ENCODE measurements at places on chromosomes 4 and X. TPM values are rescaled to one million over a fixed set of nuclear protein-coding genes. Genes with fewer than 3 reads are reported as not detected.
A peak's percentile ranks its signal among the peaks of the same experiment; 100 is the strongest.

Gene RBM46
- 0.75 TPM for polyA plus RNA-seq

Gene GPR82
- polyA plus RNA-seq: 0.11 TPM

Gene CXXC4
- 19.3 TPM for polyA plus RNA-seq

Gene RASGEF1B
- polyA plus RNA-seq: 3.7 TPM

Gene HERC5
- polyA plus RNA-seq: 1.1 TPM

Gene XAGE2
- polyA plus RNA-seq: not detected

- no peak for DNase-seq
Observed at GRCh38 chr4:85302756-85303155, 172.2 kb upstream of the ARHGAP24 start.

DNA sequence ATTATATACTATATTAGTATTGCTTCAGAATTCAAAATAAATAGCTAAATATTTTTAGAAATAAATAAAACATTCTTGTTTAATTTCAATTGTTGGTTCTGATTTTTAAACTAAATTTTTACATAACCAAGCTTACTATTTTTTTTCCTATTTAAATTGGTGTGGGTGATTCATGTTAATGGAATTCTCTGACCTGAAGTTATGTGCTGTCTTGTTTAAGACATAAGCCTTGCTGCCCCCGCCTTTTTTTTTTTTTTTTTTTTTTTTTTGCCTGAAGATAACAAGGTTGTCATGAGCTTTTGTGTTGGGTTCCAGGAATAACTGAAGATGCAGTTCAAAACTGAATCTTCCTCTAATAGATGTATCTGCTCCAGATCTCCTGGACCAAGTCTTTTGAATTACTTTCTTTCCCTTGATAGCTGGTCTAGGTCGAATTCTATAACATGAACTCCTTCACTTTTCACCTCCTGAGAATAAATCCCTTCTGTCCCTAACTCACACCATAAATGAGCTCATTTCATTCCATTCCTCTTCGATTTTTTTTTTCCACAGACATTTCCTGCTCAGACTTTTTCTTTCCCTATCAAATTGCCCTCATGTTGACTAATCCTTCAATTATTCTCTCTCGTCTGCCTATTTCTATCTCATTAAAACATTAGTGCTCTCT lies 261.5 kb upstream of the FTHL17 start:
- peak; percentile 79 for DNase-seq

DNA sequence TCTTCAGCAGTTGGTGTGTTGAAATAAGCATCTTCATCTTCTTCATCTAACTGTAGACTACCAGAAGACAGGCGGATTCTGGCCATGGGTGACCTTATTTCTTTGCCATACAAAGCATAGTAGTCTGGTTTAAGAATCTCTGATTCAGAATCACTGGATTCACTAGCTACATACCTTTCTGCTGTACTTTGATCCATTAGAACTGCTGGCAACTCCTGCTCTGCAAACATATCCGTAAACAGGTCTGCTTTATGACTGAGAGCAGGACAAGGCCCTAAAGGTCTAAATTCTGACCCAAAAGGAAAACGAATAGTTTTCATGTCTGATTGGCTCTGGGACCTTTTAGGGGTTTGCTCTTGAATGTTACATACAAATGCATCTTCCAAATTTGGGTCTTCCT lies 49.9 kb downstream of the FRMD7 start:
- DNase-seq: no peak

GRCh38 chrX:148542481-148543255 lies 42.3 kb downstream of the AFF2 start:
- DNase-seq: no peak

DNA sequence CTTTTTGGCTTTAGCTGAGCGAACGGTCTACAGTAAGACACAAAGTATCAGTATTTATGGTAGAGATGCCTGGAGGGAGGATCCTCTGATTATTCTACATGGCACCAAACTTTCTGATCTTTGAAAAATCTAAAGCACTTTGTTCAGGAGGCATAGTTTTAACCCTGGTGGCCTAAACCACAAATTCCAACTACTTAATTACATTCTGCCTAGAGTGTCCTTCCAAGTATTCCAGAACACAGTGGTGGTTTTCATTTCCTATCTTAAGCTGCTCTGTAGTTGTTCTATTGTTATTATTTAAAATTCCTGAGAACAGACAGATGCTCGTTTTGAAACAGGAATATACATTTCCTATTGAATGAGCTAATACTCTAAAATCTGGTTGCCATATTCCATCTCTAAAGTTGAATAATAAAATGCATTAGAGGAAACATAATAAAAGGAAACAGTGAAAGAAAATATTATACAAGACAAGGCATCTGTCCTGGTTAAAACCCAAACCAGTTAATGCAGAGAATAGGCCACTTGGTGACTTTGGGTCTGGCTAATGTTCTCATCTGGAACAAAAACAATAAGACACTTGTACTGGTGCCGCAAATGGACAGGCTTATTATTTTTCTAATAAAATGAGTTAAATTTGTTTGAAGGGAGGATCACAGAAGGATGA lies 657.4 kb downstream of the SPRY1 start:
- DNase-seq: no peak

DNA sequence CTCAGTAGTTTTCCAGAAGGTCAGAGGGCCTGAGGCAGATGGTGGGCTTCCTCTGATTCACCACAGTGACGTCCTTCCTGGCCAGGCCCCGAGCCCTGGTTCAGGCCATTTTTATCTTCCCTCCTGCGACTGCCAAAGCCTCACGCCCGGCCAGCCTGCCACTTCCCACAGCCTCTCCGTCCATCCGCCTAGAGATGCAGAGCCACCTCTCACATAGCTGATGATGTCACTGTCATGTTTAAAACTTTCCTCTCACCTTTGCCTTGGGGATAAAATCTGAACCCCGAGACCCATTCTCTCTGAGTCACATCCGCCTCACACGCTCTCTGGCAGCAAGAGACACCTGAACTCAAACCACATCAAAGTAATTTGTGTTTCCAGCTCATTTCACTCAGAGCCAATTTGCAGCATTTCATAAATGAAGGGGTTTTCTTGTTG lies 175.3 kb downstream of the QDPR start:
- DNase-seq: no peak

GRCh38 chr4:153748378-153748777 lies 11.4 kb downstream of the RNF175 start:
- DNase-seq: peak; percentile 80

DNA sequence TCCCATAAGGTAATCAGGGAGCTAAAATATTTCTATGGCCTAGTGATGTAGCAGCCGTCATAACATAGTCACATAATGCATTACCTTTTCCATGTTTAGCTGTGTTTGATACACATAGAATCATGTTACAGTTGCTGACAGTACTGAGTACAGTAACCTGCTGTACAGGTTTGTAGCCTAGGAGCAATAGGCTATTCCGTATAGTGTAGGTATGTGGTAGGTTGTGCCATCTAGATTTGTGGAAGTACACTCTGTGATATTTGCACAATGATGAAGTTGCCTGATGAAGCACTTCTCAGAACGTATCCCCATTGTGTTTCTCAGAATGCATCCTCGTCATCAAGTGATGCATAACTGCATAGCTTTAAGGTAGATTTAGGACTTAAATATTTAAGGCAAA lies 495.6 kb upstream of the ZFP42 start:
- DNase-seq: no peak

- no peak for DNase-seq
Observed at GRCh38 chr4:8707045-8707781, 114.6 kb downstream of the CPZ start.

DNA sequence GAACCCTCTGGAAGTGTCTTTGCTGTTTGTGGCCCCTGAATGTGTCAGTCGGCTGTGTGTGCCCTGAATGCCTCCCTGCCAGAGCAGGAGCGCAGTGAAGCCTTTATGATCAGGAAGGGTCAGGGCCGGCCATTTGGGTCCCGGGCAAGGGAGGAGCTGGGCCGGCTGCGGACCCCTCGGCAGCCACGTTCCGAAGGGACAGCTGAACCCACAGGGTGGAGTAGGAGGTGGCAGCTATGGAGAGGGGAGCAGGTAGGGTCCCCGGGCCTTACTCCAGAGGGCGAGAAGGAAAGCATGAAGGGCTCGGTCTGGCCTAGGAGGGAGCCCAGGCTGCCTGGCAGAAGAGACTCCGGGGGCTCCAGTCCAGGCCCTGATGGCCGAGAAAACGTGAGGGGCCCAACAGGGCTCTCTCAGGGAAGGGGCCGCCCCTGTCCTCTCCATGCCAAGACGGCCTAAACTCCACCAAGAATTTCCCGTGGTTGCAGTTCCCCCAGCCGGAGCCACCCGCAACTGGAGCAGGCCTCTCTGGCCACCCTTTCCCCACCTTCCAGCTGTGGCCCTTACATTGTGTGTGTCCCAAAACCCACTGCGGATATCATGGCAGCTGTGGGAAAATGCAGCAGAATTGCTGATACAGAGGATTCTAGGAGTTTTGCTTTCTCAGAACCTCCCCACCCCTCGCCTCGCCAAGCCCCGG lies 182.2 kb upstream of the STK26 start:
- no peak for DNase-seq

- DNase-seq: no peak
Observed at GRCh38 chrX:134249241-134249640, 12.3 kb downstream of the CCDC160 start.

DNA sequence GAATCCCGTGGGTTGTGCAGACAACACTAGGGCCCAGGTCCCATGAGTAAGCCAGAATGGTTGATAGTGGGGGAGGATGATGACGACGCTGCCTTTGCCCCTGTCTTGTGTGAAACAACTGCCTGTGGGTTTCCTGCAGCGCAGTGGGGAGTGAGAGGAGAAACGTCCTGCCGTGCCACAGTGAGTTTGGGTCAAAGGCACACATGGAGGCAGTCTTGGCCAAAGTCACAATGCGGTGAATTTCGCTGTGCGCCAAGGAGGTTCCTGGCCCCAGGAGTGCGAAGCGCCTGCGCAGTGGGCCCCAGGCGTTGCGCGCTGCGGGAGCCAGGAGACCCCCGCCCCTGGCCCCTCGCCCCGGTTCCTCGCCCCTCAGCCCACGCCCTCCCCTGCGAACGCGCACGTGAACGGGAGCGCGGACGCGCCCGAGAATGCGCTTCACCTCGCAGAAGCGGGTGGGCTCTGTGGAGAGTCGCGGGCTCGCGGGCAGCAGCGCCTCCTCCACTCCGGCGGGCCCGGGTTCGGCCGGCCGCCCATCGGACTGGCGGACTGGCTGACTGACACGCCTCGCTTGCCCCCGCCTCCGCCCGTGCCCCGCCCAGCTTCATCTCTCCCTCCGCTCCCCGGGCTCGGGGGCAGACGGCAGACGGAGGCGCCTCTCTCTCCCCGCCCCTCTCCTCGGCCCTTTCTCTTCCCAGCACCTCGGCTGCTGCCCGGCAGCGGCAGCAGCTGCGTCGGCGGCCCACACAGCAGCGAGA lies at the start of gene NUDT10:
Gene NUDT10 (plus strand): TSS at position 635 of the 755 bp plus-strand sequence. CDS start 144 bp downstream, outside the sequence.
- DNase-seq: peak; percentile 69

DNA sequence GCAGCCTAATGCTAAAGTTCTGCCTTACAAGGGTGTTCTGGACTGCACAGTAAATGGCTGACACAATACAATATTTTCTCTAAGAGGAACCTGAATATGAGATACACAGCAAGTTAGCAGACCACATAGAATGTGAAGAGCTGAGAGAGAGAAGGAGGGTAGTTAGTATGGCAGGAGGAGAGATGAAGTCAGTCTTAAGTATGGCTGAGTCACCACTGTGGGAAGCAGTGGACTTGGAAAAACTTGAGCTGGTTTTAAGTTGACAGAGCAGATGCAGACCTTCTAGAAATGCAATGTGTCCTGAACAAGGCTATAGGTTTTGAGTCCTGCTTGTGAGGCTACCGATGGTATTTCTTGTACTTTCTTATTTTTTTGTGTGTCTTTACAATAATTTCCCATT lies 172.5 kb downstream of the SH2D1A start:
- DNase-seq: no peak

DNA sequence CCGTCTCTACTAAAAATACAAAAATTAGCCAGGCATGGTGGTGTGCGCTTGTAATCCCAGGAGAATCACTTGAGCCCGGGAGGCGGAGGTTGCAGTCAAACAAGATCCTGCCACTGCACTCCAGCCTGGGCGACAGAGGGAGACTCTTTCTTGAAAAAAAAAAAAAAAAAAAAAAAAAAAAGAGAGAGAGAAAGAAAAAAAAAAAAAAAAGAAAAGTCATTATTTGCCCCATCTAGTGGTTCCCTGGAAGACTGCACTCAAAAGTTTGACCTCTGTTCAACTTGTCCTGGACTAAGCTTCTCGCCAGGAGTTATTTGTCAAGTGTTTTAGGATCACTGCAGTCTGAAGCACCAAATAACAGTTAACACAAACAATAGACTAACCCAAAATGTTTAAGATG lies 45.3 kb upstream of the KCTD8 start:
- peak; percentile 63 for DNase-seq

GRCh38 chrX:68203211-68203610 lies 230.1 kb downstream of the OPHN1 start:
- no peak for DNase-seq

Data from cardiac muscle cell (in vitro differentiated cells and primary cell).